Activated CD4-positive, alpha-beta T cell treated with anti-CD3 and anti-CD28 coated beads, Interleukin-2, amount 50 U/mL, for 48 hours (primary cell): ENCODE measurements at places on chromosomes 4 and X.

- DNase-seq, result no peak
Measured at GRCh38 chr4:156313497-156313896, 359.8 kb upstream of the CTSO start.

DNA sequence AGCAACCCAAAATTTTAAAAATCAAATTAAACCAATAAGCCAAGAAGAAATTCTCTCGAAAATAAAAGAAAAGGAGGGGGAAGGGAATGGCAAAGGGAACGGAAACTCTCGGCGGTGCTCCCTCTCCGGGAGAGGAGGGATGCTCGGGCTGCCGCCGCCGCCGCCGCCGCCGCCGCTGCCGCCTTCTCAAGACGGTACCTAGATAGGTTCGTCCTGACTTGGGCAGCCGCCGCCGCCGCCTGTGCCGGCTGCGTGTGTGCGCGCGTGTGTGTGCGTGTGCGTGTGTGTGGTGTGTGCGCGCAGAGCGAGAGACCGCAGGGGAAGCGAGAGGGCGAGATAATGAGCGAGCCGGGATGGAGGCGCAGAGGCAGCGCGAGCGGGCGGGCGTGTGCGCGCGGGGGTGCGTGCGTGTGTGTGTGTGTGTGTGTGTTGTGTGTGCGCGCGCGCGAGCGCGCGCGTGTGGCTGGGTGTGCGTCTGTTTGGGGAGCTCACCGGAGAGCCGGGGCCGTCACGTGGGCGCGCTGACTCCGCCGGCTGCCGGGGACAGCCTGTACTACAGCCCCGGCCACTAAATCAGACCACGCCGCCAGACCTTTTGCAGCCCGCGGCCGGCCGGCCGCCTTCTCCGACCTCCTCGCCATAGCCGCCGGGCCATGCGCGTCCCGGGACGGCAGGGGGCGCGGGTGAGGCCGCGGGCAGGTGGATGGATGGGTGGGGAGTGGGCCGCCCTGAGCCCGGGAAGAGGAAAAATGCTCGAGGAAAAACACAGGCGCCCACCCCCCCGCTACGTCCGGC lies 111.6 kb downstream of the DHX15 start:
- peak; percentile 56 for DNase-seq

DNA sequence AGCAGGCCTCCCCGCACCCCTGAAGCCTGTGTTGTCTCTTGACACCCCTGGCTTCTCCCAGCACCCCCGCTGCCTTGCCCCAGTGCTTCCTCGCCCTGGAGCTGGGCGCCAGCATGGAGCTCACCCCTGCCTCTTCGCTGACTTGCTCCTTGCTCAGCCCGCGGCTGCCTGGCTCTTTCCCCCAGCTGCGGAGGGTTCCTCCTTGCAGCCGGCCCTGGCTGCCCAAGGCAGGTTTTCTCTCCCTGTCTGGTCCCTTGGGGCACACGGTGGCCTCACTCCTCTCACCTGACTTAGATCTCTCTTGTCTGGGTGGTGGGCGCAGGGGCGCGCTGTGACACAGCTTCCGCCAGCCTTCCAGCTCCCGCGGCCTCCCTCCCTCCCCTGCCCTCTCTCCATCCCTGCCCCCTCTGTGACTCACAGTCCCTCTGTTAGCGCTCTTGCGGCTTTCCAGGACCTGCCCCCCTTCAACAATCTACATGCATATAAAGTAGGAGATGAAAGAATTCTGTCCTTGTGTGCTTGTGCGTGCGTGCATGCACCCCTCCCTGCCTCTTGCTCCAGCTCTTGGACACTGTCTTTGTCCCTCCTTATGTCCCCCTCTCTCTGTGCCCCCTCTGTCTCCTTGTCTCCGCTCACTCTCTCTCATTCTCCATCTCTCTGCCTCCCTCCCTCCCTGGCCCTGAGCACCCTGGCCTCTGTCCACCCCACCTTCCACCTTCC lies 2.2 kb downstream of the PLXNB3 start:
- peak; percentile 32 for DNase-seq

- no peak for DNase-seq
Measured at GRCh38 chr4:42149004-42149403, 3.5 kb downstream of the BEND4 start.

- DNase-seq, result peak; percentile 17
Measured at GRCh38 chr4:25441519-25442117, 64.6 kb downstream of the ANAPC4 start.

GRCh38 chrX:136754651-136755050 lies 26.1 kb downstream of the ARHGEF6 start:
- DNase-seq, result no peak

- DNase-seq, result peak; percentile 13
Measured at GRCh38 chrX:129932821-129933321, 26.9 kb downstream of the UTP14A start.

DNA sequence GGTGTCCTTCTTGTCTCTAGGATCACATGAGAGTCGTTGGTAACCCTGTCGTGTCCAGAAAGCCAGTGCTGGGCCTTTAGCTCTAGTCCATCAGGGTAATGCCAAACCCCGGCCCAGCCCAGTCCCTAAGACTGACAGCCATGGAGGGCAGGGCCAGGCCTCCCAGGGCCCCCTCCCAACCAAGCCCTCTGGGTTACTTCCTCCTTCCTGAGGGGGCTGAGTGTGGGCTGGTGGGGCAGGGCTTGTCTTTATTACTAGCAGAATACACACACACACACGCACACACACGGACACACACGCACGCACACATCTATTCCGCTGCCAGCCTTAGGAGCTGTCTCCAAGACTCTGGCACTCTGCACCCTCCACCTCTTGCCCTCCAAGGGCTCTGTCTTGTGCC lies 35.6 kb upstream of the CDKN2AIP start:
- no peak for DNase-seq

DNA sequence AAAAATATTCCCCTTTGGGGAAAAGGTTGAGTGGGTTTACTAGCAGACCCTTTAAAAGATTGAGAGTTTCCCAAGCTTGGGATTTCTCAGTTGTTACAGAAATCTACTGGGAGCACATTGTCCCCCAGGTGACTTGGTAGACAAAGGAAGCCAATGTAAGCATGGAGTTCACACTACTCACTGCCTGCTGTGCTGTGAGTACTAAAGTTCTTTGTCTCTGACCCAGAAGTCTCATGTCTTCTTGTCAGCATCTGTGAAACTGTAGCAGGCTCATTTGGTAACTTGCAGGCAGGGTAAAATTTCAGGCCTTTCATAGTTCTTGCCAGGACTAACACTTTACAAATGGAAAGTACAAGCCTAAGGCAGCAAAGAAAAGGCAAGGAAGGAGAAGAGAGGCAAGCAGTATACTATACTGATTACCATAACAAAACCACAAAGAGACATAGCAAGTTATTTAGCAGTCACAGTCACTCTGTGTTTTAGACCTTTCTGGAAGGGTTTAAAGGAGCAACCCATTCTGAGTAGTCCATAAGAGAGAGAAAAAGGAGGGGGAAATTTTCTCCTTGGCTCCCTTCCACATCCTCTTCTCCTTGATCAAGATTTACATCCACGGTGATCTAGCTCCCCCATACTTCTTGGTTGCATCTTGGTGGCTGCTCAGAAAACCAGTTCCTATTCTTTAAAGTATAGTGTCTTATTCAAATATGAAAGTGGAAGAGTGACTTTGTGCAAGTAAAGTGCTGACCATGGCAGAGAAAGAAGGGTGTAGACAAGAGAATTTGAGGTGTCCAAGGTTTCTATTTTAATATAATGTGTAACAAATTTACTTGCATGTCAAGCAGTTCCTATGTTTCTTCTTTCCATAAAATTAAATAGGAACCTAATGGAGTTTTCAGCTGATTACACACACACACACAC lies 160.0 kb upstream of the PDE5A start:
- no peak for DNase-seq

- DNase-seq, result no peak
Measured at GRCh38 chr4:3483471-3483921, 20.4 kb downstream of the DOK7 start.

DNA sequence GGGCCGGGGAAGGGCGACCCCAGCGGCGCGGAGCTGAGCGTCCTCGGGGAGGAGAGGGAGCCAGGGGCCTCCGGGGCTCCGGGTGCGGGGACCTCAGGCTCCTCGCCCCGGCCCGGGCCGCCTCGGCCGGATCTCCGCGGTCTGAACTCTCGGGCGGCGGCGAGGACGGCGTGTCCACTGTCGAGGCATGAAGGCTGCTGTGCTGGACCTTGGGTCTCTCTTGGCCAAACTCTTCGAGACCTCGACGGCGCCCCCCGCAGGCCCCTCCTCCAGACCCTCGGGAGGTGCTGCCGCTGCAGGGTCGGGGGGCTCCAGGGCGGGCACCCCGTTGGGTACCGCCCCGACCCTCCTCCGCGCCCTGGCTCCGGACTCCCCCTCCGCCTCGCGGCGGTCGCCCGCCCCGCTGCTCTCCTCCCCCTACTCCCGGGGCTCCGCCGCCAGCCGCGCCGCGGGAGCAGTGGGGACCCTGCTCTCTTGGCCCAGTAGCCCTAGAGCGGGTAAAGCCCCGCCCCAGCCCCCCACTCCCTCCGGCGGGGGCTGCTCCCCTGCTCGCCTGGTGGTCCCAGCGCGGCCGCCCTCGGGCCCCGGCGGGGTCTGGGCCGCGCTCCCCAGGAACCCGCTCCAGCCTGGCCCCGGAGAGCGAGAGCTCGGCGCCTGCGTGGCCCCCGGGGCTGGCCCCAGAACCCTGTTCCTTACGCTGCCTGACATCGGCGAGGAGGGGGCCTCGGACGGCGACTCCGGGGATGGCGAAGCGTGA lies 564 bp downstream of the FAM149A start:
- DNase-seq, result no peak

DNA sequence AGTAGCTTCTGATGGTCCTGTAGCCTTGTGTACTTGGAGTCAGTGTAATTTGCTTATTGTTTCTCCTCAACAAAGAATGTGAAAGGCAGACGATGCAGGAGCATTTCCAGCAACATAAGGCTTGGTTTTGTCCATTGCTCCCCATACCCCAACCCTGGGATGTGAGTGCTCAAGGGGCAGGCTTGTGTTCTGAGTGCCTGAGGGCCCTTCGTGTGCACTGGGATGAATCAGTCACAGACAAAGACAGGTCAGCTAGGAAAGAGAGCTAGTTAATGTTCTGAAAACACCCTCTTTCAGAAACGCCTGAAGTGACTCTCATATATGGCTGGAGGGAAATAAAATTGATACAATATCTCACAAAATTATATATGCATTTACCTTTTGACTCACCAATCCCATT lies 59.1 kb downstream of the PRPS1 start:
- DNase-seq, result no peak

- DNase-seq, result no peak
Measured at GRCh38 chrX:153435845-153436244, 10.0 kb downstream of the TREX2 start.

GRCh38 chrX:44742480-44743155 lies 101.2 kb upstream of the DUSP21 start:
- no peak for DNase-seq

- no peak for DNase-seq
Measured at GRCh38 chr4:35684755-35685154, 559.6 kb downstream of the ARAP2 start.

DNA sequence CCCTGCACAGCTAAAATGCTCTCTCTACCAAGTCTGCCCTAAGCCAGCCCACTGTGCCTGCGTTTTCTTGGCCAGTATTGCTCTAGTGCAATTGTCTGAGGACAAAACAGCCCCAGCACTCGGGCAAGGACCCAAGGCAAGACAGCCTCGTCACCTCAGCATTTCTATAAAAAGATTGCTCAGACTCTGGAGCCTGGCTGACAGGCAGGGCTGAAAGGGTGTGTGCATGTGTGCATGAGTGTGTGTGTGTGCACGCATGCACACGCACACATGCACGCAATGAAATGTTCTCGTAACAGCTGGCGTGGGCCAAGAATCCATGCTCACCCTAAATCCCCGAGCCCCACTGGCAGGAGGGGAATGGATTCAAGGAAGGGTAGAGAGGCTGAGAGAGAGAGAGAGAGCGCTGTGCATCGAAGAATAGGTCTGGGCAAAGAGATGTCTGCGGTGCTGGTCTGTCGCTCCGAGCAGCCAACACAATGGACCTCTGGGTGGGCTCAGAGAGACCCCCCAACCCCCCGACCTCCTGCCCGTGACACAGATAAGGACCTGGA lies 579.2 kb downstream of the BCOR start:
- no peak for DNase-seq

DNA sequence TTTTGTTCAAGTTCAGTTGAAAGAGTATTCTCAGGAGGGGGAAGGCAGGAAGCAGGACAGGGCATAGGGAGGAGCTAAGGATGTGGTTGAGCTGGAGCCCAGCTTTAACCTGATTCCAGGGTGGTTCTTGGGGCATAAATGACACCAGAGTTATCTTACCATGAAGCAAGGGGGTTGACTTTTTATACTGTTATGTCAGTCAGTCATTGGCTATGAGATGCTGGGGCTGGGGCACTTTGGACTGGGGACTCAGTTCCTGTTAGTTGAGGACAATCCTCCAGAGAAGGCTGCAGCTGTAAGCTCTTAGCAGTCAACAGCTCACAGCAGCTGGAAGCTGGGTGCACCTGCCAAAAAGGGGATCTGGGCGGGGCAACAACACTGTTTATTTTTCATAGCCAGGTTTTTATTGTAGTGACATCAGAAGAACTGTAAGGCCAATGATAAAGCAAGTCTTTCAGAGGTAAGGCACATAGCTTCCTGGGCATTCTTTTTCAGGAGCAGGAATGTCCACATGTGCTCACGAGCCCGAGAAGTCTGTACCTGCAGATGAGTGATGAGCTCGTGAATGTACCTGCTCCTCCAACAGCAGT lies 78.5 kb downstream of the MID1IP1 start:
- DNase-seq, result no peak

GRCh38 chr4:143381189-143382118 lies 44.8 kb downstream of the GAB1 start:
- DNase-seq, result no peak

GRCh38 chrX:149541521-149542047 lies 772 bp downstream of the EOLA1 start:
- no peak for DNase-seq

GRCh38 chr4:43837604-43838003 lies 611.0 kb downstream of the KCTD8 start:
- no peak for DNase-seq

DNA sequence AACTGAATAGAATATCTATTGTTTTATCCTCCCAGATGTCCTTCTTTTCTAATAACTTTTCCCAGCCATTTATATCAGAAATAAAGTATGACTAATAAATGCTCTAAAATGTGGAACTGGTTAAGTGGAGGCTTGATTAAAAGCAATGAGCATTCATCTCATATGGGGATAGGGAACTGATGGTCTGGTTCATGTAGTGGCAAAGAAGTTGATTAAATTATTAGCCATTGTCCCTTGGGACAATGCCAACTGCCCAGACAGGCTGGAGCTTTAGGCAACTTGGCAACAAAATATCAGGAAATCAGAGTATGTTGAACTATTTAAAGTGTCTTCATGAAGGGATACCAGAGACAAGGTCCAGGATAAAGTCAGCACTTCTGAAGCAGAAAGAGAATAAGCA lies 24.2 kb downstream of the TRO start:
- DNase-seq, result no peak

GRCh38 chr4:62528874-62529273 lies 1328.7 kb downstream of the ADGRL3 start:
- no peak for DNase-seq

DNA sequence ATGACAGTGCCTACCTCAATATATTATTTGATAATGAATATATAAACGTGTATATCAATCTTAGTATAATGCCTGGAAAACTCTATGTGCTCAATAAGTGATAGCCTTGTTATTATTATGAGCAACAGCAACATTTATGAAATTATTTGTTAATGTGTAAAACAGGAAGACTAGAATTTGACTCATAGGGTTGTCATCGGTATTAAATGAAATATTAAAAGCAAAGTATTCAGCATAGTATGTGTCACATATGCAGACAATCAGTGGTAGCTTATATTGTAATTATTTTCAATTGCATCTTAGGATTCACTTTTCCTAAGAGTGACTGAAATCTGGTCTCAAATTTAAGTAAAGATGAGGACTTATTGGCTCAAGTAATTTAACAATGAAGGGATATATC lies 24.6 kb downstream of the SPANXD start:
- DNase-seq, result no peak
